ENCODE measurements at places on chromosomes 16 and 17.
A peak's percentile ranks its signal among the peaks of the same experiment; 100 is the strongest.

- no peak for DNase-seq
Observed at GRCh38 chr16:28845761-28846079, 428 bp downstream of the TUFM start.

DNA sequence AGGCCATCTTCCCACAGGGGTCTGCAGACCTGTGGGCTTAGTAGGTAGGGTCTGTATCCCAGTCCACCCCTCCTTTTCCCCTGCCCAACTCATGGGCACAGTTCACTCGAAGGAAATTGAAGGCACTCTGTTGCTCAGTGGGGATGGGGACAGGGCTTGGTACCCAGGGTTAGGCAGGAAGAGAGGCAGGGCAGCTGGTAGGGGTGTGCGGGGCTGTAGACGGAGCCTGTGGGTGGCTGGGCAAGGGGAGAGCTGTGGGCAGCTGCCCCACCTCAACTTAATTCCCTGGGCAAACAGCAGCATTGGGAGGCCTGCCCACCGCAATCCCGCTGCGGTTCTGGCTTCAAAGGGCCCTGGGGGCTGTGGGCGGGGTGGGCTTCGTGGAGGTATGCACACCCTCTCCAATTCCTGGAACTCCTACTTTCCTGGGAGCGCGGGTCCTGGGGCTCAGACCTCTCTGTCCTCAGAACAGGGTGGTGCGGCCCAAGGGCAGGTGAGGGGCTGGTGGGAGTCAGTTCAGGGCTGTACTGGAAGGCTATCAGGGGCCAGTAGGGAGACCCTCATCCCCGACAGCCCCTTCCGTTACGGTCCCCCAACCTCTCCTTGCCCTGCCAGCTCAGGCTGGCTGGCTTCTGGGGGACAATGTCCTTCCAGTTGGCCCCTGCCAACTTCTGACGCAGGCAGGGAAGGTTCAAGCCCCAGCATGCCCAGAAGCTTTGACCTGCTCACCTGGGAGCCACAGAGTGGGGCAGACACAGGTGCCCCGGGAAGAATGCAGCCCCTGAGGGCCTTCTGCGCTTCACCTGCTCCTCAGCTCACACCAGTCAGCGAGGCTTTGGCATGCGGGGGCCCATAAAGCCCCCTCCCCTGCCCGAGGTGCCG lies 9.1 kb downstream of the FOXJ1 start:
- no peak for DNase-seq

DNA sequence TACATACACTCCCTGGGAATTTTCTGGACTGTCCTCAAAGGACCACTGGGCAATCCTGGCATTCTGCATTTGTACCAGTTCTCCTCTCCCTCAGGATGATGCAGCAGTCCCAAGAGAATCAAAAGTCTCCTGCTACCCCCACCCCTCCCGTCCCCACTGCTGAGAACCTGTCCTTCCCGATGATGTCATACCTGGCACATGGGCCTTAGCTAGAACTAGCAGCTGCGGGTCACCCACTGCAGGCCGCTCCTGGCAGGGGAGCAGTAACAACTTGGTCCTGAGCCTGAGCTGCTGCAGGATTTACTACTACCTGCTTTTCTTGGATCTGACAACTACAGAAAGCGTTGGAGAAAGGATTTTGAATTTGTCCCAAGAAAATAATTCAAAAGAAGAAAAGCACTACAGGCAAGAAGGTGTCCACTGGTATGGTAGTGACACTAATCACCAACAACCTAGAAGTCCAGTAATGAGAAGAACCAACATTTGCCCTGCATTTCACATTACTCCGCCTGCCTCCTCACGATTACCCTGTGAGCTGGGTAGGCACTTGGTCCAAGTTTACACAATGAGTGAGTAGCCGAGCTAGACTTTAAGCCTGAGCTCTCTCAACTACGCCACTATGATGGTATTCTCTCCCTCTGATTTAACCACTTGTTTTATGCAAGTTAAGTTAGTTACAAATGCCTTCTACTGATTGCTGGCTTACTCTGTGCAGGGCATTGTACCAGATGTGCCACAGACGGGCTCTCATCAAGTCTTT lies 55.3 kb upstream of the ETV4 start:
- DNase-seq, result no peak

GRCh38 chr16:89687092-89687940 lies 827 bp downstream of the CDK10 start:
- DNase-seq, result no peak

- no peak for DNase-seq
Observed at GRCh38 chr16:19874026-19874425, 10.6 kb downstream of the GPRC5B start.

GRCh38 chr16:66357523-66357928 lies 9.0 kb upstream of the CDH5 start:
- peak; percentile 23 for DNase-seq

- DNase-seq, result no peak
Observed at GRCh38 chr17:63450551-63450950, 4.4 kb upstream of the CYB561 start.

GRCh38 chr16:6969594-6969993 lies 363.1 kb upstream of the RBFOX1 start:
- DNase-seq, result no peak

DNA sequence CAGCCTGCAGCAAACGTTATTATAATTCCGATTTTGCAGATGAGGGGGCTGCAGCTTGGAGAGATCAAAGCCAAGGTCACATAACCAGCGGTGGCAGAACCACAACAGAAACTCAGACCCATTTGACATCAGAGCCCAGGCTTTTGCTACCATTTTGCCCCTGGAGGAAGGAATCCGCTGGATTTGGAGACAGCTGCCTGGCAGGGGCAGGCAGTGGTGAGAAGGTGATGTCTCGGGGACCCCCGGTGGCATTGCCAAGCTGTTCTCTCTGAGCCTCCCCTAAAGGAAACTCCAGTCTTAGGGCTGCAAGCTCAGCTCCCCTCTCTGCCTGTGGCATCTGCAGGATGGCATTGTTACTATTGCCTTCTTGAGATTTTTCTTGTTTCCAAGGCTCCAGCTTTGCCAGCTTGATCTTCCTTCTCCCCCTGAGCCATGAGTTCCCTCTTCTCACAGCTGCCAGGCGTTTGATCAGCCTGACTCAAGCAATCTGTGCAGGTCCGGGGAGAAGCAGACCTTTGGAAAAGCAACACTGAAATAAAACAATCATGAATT lies 40.8 kb downstream of the AIPL1 start:
- DNase-seq, result no peak

- no peak for DNase-seq
Observed at GRCh38 chr17:83014940-83015910, 64.2 kb upstream of the METRNL start.

DNA sequence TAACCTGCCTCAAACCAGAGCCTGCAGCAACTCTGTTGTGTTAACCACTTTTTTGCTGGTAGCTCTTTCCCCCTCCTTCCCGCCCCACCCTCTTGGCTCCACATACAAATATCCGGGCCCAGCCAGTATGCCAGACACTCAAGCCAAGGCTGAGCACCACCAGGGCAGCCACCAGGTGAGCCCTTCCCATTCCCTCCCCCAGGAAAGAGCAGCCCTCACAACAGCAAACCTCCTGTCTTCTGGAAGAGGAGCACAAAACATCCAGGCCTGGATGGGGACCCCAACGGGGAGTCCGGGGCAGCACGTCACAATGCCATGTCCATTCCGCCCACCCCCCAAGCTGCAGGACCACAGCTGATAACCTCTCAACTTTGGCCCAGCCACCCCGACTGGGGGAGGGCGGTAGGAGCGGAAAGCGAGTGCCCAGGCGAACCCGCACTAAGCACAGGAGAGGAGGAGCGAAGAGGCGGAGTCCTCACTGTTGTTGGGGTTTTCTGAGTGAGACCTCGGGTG lies 757 bp downstream of the ORMDL3 start:
- DNase-seq, result peak; percentile 45

DNA sequence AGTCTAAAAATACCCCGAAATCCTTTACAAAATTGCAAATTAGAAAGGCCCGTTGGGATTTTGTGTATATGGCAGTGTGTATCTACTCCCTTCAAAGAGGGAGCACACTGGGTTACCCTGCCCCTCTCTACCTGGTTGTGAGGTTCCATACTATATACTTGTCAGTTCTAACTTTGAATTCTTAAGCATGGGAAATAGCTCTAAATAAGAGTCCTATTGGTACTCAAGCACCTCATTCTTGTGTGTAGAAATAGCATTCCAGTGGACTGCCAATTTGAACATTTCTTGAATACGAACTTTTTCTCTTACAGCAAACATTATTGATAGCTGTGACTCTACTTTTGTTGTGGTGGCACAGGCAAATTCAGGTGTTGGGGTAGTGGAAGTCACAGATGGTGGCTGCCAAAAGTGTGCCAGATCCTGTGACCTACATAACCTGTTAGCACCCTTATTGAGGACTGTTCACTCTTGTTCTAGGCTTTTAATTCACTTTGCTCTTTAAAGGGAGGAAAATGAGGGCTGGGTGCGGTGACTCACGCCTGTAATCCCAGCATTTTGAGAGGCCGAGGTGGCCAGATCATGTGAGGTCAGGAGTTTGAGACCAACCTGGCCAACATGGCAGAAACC lies 16.1 kb downstream of the ESRP2 start:
- no peak for DNase-seq

- DNase-seq, result no peak
Observed at GRCh38 chr17:48254896-48255295, 147.3 kb downstream of the SNX11 start.

DNA sequence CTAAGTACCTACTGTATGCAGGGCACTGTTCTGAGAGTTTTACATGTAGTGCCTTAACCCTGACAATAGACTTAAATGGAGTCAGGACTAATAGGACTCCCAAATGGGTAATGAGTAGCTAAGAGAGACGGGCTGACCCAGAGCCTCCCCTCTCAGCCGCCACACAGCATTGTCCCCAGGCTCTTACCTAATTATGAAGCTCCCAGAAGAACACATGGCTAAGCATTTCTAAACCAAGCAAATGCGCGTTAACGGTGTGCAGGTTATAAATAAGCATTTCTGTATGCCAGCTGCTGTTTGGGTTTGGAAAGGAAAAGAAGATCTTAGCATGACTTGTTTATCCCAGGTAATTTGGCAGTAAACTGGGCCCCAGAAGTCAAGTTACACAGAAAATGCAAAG lies 14.3 kb downstream of the KATNIP start:
- DNase-seq, result no peak

- DNase-seq, result no peak
Observed at GRCh38 chr16:48907906-48908634, 298.1 kb upstream of the N4BP1 start.

DNA sequence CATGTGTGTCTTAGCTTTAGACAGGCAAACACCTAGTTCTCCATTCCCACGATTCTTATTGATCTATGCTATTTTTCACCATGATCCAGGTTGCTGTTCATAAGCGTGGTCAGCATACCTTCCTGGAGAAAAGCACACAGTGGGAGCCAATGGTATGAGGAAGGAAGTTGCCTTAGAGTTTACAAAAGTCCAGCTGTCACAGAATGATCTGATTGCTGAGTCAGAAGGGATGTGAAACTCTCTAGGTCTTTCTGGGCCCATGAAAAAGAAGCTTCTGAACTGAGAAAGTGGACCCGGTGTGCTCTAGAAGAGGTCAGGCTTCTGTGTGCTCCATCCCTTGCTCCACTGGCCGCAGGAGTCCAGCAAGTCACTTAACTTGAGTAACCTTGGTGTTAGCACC lies 71.0 kb upstream of the CCL1 start:
- no peak for DNase-seq

- DNase-seq, result no peak
Observed at GRCh38 chr17:59666235-59666634, 41.0 kb downstream of the PTRH2 start.

DNA sequence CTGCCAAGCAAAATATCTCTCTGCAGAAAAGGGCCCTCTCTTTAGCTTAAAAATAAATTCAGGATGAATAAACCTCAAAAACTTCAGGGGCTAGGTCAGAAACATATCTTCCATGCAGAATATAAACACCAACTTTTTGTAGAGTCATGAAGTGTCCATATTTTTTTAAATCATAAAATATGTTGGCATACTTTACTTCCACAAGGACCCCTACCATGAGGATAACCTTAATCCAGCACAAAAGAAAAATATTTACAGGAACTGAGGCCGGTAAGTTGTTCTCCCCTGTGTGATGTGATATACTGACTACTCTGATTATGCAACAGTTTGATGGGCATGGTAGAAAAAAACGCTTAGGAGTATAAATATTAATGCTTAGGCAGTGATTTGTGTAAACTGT lies 264.8 kb upstream of the CDH11 start:
- DNase-seq, result no peak

GRCh38 chr16:60776281-60776680 lies 1260.0 kb downstream of the CDH8 start:
- DNase-seq, result no peak

- peak; percentile 32 for DNase-seq
Observed at GRCh38 chr17:48322060-48322459, 108.0 kb downstream of the SKAP1 start.

DNA sequence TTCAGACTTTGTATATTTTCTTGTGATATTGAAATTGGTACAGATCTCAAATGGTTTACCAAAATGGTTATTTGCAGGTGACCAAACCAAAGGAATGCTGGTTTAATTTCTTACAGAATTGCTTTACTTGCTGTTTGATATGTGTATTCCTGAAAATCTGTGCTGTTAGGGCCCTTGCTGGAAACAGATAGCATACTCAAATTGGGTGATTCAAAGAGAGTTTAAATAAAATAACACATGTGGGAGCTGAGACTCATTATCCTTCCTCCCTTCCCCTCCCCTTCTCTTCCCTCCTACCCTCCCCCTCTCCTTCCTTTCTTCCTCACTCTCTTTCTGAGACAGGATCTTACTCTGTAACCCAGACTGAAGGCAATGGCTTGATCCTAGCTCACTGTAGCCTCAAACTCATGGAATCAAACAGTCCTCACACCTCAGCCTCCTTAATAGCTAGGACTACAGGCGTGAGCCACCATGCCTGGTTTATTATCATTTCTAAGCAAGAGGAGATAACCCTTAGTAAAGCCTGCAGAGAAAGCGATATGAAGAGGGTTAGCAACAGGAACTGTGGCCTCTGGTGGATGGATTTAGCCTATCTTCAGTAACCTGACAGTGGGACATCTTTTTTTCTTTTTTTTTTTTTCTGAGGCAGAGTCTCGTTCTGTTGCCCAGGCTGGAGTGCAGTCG lies 141.9 kb downstream of the BCAS3 start:
- no peak for DNase-seq

- DNase-seq, result no peak
Observed at GRCh38 chr16:82801361-82801760, 174.6 kb downstream of the CDH13 start.

DNA sequence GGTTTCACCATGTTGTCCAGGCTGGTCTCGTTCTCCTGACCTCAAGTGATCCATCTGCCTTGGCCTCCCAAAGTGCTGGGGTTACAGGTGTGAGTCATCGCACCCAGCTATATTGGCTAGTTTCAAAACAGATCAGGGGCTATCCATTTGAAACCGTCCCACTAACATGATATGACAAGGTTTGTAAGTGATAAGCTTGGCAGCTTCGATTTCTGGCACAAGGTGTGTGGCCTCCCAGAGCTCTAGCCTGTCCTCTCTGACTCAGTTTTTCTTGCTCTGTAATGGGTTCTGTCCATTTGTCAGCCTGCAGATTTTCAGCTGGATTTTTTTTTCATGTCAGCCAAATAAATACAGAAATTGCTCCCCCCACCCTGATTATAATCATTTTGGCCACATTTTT lies 31.8 kb upstream of the TENT4B start:
- DNase-seq, result no peak

DNA sequence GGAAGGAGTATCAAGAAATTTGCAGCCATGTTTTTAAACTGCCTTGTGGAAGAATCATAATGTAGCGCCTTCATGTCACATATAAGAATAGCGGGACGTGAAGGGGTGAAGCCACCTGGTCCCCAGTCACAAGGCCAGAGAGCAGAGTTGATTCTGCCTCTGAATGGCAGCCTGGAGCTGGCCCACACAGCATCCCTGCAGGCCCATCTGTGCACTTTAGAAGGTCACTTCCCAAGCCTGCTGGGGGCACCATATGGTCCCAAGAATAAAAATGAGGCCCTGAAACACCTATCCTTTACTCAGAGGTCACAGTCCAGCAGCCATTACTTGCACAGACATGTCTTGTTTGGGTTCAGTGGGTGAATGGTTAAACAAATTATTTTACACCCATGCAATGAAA lies 15.0 kb downstream of the CD300E start:
- no peak for DNase-seq

Measured in AML-193 (cell line).